Activated CD8-positive, alpha-beta T cell treated with anti-CD3 and anti-CD28 coated beads for 36 hours (primary cell): ENCODE measurements at places on chromosomes 2 and 18.

GRCh38 chr2:88897715-88898114 lies 206.2 kb downstream of the RPIA start:
- DNase-seq, result no peak

DNA sequence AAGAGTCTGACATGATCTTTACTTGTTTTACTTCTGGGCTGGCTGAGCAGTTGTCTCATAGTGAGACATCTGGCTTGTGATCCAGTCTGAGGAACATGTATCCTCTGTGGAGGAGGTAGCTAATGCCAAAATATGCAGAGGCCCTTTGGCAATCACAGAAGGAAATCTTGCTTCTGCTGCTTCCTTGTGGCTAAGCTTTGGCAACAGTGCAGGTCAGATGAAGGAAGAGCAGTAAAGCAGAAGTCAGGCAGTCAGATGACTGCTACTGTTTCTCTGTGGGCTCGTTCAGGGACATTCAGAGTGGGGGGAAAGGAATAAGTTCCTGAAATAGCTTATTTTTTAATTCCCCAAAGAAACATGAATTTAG lies 22.3 kb downstream of the DOK1 start:
- DNase-seq, result no peak

- DNase-seq, result no peak
Measured at GRCh38 chr2:10634495-10634894, 55.3 kb downstream of the NOL10 start.

DNA sequence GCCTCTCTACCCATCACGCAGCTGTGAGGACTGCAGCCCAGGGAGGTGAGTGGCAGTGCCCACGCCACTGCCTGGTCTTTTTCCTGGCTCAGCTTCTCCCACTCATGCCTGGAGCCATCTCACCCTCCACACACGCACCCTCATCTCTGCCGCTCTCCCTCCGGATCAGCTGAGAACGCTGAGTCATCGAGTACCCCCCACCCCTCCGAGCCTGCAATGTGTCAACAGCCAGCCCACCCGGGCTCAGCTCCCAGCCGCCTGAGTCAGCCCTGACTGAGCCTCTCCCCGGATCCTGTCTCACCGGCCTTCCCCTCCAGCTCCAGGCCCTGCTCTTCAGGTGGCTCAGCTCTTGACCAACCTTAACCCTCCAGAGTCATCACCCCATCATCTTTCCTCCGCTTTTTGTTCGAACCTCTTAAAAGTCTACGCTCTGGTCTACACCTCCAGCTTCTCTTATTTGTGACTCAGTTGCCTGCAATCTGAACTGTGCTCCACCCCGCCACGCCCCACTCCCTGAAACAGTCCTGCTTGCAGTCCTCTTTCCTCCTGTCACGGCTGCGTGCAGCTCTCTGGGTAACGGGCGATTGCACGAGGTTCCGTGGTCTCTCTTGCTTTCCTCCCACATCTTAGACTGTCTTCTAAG lies 94.4 kb upstream of the ASAP2 start:
- peak; percentile 3 for DNase-seq

GRCh38 chr18:8839281-8839680 lies 133.9 kb downstream of the MTCL1 start:
- DNase-seq, result no peak

DNA sequence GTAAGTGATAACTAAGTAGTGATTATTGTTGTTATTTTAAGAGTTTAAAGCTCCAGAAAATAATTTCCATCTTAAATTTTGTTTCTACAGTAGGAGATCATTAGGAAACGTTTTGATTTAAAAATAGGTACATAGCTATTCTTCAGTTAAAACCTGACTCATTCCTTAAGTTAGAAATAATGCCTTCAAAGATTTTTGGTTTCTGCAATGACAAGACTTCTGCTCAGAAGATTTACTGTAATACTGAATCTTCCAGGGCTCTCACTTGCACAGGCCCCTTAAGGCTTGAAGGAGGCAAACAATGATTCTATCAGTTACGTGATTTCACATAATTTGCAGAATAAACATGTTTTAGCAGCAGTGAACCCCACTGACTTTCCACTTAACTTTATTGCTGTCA lies 333.7 kb downstream of the RAD51AP2 start:
- DNase-seq, result no peak

DNA sequence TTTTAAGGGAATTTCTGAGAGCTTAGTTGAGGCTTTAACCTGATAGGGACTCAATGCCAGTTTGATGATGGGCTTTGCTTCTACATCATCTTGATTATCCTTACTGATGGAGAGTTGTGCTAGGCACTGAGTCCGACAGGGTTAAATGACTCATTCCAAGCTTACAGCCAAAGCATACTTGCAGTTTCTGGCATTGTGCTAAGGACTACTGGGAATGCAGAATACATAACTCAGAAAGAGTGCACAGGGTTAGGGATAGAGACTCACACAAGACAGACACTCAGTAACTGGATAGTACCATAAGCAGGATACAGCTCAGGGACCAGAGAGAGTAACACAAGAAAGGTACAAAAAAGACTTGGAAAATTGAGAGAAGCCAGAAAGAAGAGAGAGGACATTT lies 94.1 kb upstream of the SLC14A2 start:
- DNase-seq, result no peak

GRCh38 chr18:13452871-13453680 lies 234.5 kb downstream of the LDLRAD4 start:
- DNase-seq, result no peak

GRCh38 chr2:193153576-193153975 lies 958.8 kb upstream of the TMEFF2 start:
- DNase-seq, result no peak

DNA sequence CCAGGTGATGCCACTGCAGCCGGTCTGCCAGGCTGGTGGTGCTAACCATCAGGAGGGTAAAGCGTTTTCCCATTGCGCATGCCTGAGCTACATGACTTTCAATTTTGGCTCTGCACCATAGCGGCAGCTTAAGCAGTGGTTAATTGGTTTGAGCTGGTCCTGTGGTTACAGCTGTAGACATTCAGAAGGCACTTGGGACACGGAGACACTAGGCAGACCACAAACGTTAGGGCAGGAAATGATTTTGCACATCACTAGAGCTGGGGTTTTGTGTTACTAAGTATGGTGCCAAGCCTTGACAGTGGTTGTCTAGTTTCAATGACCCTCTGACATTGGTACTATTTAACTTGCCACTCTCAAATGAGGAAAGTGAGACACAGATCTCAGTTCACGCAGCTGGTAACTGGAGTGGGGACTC lies 28.9 kb upstream of the CNOT11 start:
- peak; percentile 72 for DNase-seq

DNA sequence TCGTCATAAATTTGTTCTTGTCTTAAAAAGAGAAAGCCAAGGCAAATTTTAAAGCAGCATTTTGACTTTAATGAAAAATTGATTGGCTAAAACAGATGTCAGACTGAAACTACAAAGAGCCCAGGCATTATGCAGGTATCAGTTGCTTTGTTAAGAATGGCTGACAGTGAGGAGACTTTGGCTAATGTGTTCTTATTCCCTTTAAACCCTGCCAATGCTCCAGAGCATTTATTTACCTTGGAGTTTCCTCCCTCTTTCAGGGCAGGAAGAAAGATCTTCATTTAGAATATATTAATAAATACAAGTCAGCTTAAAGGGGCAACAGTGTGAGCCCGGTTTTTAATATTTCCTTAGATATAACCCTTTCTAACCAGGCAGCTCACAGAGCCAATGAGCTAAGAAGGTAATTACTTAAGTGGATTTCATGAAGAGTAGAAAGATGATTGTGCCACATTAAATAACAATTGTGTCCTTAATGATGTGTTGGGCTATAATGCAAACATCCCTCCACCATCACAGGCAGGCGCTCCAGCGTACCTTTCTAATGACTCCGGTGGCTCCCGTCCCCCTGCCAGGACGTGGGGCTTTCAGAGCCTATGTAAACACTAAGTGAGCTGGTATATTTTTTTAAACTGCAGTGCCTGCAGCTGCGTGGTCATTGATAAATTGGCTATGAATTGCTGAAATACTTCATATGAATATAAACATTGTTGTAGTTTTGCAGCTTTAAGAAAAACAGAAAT lies 349.4 kb upstream of the POU3F3 start:
- no peak for DNase-seq

DNA sequence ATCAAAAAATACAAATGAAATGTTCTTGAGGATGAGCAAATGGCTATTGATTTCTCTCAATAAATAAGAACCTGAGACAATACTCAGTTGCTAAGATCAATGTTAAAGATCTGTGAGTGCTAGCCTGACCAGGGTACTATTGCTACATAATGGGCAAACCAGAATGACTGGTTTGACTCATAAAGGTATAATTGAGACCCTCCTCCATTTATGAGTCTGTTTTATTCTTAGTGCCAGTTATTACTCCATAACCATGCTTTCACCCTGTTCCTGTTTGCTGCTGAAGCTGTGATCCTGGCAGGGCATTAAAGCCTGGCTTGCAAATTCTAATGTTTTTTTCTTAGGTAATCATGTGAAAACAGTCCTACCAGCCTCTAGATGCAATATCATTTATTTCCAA lies 56.6 kb upstream of the PPM1B start:
- DNase-seq, result no peak

GRCh38 chr18:56888978-56889377 lies 237.8 kb downstream of the WDR7 start:
- DNase-seq, result no peak

GRCh38 chr2:151302879-151303278 lies 13.4 kb upstream of the NMI start:
- DNase-seq, result no peak

DNA sequence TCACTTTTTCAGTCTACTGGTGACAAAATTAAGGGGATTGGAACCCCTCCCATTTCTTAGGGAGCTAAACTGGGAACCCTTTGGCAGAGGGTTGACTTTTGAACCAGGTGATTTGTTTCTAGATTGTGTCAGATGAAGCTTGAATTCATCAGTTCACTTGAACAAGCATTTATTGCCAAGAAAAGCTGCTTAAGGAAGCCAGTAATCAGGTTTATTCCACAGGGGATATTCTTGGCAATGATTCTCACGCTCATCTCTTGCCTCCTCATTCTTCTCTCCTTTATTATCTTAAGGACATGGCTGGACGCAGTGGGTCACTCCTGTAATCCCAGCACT lies 101.0 kb downstream of the ALPK2 start:
- DNase-seq, result no peak

GRCh38 chr2:157367704-157368103 lies 42.1 kb upstream of the ERMN start:
- DNase-seq, result no peak

- DNase-seq, result no peak
Measured at GRCh38 chr2:137123226-137123625, 357.9 kb downstream of the THSD7B start.

DNA sequence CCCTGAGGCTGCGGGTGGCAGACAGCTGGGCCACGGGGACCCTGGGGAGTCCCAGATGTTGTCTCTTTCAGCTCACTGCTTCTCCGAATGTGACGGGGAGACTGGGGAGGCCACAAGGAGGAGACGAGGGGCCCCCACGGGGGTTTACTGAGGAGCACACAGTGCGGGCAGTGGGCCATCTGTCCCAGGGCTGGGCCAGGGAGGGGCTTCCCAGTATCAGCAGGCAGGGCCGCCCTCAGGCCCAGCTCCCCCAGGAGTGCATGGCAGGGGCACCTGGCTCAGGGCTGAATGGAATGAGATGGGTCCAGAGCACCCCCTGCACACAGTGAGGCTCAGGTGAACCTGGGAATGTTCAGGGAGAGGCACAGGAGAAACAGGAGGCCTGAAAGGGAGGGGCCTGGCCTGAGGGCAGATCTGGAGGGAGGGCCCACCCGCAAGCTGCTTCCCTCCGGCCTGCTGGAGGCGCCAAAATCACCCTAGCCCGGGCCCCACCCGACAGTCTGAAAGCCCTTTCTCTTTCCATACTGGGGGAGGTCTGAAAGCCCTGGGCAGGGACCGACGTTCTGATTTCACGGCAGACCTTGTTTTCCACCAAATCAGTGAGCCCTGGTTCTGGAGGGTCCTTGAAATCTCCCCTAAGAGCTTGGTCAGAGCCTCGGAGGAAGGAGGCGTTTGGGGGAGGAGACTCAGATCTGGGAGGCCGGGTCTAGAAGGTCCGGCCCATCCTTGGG lies 35.5 kb upstream of the PTMA start:
- DNase-seq, result peak; percentile 61

DNA sequence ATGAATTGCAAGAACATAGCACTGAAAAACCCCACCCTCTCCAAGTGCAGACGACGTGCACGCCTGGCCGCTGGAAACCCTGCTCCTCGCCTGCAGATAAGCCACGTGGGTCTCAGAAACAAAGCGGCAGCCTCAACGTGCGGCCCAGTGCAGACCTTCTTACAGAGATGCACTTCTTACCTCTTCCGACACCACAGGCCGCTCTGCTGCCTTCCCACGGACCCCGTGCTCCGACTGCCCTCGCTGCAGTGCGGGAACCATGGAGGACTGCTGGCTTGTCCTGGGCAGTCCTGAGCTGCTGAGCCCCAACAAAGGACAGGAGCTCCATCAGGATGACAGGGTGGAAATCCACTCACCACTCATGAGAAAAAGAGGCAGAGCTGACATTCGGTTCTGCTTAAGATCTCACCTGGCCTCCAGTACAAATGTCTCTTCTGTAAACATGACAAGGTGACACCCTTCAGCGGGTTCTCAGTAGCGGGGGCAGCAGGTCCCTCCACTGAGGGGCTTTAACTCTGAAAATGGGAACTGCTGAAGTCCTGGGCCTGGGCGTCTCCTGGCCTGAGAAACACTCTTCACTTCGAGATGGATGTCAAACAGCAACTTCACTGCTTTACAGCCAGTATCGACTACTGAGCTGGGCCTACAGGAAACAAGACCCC lies 6.2 kb downstream of the COPS9 start:
- DNase-seq, result no peak

DNA sequence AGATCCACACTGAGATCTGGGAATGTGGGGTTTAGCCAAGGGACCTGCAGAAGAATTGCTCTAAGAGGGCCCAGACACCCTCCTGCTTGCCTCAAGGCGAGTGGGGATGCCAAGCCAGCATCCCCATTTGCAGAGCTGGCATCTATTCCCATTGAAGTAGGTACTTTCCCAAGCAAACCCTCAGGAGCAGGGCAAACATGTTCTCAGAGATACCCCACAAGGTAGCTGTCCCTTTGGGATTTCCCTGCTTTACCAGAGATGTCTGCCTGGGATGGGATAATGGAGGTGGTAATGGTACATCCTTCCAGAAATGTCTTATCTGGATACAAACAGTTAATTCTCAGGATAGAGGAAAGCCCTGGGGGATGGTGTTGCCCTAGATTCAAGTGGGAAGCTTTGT lies 51.2 kb downstream of the GYPC start:
- no peak for DNase-seq

GRCh38 chr2:72040629-72041571 lies 106.8 kb downstream of the CYP26B1 start:
- no peak for DNase-seq

DNA sequence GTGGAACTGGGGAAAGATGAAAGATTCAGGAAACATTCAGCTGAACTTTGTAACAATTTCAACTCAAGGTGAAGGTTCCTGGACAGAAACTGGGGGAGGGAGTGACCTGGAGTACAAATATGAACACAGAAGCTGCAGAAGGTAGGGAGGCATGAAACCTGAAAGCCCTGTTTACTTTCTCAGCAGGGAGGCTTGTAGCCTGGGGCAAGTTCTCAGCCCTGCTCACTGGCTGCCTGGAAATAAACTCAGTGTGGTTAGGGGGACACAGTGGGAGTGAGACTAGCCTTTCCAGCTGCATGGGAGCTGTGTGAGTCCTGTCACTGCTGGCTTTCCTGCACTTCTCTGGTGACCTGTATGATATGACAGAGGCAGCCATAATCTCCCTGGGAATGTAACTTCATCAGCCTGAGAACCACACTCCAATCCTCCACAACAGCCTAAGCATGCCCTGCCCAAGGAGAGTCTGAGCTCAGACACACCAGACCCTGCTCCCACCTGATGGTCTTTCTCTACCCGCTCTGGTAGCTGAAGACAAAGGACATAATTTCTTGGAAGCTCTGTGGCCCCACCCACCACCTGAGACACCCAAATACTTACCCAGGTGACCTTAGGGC lies 77.0 kb downstream of the ZSWIM2 start:
- DNase-seq, result no peak
